ENCODE measurements at places on chromosomes 16 and 17. TPM values are rescaled to one million over a fixed set of nuclear protein-coding genes. Genes with fewer than 3 reads are reported as not detected.

The SBK1 gene
- 8.5 TPM for total RNA-seq

The RNF43 gene
- 0.48 TPM for total RNA-seq

The PLCD3 gene
- total RNA-seq, result 2.7 TPM

GRCh38 chr17:10127819-10128425 lies 70.5 kb downstream of the GAS7 start:
- H3K27me3 ChIP-seq, result no peaks in the 10 kb centered on the region
- no peaks in the 10 kb centered on the region for H3K36me3 ChIP-seq
- no peak for DNase-seq
- no peak overlapping the region for H3K27ac ChIP-seq
- H3K4me3 ChIP-seq, result no peak overlapping the region
- peaks cover 17% of the 10 kb centered on the region for H3K4me1 ChIP-seq

DNA sequence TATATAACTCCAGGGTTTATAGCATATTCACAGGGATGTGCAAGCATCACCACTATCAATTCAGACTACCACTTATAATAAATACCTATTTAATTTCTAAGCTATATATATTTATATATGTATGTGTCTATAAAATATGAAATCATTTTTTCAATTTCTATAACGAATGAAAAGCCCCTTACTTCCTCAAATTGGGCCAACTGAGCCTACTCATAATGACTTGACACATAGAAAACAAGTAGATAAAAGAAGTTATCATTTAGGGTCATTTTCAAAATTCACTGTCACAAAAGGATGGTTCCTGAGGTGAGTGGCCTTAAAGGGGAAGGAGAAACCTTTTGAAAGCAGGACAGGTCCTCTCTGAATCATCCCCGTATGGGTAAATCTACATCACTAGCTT lies 114.1 kb downstream of the ADCY9 start:
- DNase-seq, result no peak

DNA sequence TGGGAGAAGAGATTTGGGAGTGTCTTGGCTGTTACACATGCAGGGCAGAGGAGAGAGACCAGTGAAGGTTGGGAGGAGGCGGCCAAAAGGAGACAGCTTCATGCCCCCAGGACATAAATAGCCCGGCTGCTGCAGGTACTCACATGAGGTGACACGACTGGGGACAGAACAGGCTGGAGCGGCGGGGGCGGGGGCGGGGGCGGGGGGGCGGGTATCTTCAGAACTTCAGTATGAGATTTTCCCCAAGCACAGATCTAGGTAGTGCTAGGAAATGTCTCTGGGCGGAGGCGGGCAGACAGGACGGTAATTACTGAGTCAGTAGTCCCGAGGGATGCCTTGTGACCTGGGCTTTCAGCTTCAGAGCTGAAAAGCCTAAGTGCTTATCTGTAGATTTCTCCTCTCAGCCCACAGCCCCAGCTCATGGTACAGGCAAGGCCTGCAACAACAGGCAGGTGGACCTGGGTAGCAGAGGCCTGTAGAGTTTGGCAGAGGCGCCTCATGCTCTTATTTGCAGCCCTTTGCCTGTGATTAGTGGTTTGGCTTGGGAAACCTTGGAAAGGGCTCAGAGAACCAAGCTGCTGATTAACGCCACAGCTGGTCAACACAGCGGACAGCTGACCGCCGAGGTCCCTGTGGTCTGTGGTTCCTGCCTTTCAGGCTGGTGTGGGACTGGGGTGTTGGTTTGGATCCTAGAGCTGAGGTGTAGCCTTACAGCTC lies 24.5 kb downstream of the UNK start:
- no peak for DNase-seq
- no peak overlapping the region for H3K4me3 ChIP-seq
- H3K4me1 ChIP-seq, result peaks cover 6% of the 10 kb centered on the region
- H3K27me3 ChIP-seq, result no peaks in the 10 kb centered on the region
- H3K27ac ChIP-seq, result no peak overlapping the region
- peaks cover 3% of the 10 kb centered on the region for H3K36me3 ChIP-seq

DNA sequence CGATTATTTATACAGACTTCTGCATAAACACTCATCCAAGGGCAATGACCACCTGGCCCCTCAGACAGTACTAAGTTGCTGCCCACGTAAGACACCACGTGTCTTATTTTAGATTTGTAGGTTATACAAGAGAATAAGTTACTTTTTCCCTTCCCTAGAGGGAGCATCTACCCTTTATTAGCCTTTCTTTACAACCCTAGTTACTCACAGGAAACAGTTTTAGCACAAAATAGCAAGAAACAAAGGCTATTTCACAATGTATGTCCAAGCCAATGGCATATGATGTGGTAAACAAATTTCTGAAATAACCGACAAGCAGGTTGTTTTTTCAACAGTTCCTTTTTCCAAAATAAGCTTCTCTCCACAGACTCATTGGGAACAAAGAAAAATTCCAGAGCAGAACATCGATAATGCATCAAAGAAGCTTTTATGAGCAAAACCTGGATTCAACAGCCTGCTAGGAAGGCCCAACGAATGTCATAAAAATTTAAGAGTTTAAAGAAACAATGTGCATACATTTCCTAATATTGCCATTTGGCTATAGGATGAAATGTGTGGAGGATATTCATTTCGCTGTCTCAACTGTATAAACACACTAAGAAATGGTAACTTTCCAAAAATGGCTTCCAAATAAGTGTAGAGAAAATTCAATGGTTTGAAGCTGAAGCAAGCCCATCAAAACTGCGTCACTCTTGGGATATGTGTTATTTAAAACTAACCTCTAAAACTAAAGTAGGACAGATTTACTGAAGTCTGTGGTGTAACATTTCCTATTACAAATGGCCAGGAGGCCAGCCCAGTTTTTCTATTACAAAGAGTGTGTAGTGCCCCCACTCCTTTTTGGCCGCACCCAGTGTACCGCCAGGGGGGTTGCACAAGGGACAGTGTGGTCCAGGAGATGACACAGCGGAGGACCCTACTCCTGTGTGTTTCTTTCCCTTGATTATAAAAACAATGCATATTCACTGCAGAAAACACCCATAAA lies 50.4 kb upstream of the ERN1 start:
- DNase-seq, result no peak
- no peaks in the 10 kb centered on the region for H3K27me3 ChIP-seq
- peaks cover 18% of the 10 kb centered on the region for H3K36me3 ChIP-seq
- H3K4me1 ChIP-seq, result peaks cover 14% of the 10 kb centered on the region

DNA sequence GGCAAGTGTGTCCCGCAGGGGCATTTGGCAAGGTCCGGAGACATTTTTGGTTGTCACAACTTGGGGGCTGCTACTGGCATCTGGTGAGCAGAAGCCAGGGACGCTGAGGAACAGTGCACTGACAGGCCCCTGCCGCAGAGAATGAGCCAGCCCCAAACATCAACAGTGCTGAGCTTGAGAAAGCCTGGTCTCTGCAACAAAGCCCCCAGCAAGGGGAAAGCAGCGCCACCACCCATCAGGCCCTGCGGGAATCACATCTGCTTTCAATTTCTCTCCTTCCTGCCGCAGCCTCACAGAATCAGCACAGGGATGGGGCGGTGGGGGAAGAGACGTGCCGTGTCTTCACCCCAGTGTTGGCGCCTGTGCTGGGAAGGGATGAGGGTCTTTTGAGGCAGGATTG lies 14.8 kb upstream of the PRPSAP1 start:
- H3K36me3 ChIP-seq, result no peaks in the 10 kb centered on the region
- H3K27me3 ChIP-seq, result no peaks in the 10 kb centered on the region
- H3K27ac ChIP-seq, result no peak overlapping the region
- H3K4me1 ChIP-seq, result peaks cover 4% of the 10 kb centered on the region
